ENCODE measurements at places on chromosomes 12 and 14. TPM values are rescaled to one million over a fixed set of nuclear protein-coding genes. Genes with fewer than 3 reads are reported as not detected.

GRCh38 chr14:102321456-102322422 lies 2.2 kb downstream of the ZNF839 start:
- DNase-seq = no peak

The INHBE gene
- 0.53 TPM for polyA plus RNA-seq

The SLC7A7 gene
- 114 TPM for polyA plus RNA-seq

- DNase-seq = no peak
Measured at GRCh38 chr12:72273499-72273837, 1.3 kb downstream of the TRHDE start.

DNA sequence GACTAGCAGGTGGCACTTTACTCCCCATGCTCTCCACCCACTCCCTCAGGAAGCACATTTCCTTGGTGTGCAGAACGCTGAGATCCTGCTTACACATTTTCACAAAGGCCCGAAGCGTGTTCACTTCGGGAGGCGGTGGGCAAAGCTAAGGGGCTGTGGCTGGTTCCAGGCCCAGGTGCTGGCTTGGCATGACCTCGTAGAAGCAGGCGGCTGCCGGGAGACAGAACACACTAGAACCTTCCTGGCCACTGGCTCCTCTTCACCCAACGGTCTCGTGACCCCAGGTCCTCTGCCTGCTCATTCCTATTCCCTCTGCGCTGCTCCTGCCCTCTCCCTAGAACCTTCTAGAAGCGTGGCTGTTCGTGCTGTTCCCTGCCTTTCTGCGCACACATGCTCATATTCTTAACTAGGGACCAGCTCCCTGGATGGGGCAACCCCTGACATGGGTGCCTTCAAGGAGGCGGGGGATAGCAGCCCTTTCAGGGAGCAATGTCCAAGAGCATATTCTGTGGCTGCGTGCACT lies 43.3 kb downstream of the ATP23 start:
- no peak for DNase-seq

DNA sequence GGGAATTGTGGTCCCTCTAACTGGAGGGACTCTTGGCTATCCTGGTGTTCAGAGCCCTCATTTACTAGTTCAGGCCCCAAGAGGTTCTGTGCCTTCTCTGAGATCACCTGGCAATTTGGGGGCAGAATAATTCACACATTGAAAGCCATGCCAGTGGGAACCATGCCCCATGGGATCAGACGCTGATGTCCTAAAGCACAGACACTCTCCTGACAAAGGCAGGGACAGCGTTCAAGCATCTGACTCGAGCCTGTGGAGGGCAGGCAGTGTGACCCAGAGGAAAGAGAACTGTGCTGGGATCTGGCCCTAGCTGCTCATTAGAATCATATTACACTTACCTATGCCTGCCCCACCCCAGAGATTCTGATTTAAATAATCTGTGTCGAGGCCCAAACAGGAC lies 2.4 kb upstream of the ASB2 start:
- DNase-seq = no peak

DNA sequence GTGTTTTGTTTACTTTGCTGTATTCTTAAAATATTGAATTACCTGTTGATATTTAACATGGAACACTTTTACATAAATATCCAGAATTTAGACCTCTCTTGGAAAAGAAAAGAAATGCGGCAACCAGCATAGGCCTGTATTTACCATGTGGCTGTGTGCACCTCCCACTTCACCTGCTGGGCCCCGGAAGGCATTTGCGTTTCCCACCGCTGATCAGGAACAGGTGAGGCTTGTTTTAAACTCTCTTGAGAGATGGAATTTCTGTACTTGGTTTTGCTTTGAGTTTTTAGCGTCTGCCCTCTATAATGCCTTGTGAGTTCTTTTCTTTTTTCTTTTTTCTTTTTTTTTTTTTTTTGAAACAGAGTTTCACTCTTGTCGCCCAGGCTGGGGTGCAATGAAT lies 124.2 kb downstream of the GLT1D1 start:
- DNase-seq = no peak

DNA sequence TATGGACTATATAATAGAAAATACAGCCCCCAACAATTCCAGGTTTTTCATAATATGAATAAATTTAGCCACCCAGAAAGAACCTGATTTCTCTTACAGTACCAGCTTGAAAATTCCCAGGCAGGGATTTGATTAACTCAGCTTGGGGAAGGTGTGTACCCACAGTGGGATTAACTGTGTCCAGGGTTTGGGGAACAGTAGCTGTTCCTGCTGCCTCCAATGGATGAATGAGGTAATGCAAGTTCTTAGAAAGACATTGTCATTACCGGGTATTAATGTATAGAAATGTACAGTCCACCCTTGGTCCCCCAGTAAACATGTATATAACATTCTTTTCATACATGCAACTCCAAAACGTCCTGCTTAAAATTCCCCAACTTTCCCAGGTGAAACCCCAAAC lies 115.6 kb downstream of the LRIG3 start:
- DNase-seq = no peak

DNA sequence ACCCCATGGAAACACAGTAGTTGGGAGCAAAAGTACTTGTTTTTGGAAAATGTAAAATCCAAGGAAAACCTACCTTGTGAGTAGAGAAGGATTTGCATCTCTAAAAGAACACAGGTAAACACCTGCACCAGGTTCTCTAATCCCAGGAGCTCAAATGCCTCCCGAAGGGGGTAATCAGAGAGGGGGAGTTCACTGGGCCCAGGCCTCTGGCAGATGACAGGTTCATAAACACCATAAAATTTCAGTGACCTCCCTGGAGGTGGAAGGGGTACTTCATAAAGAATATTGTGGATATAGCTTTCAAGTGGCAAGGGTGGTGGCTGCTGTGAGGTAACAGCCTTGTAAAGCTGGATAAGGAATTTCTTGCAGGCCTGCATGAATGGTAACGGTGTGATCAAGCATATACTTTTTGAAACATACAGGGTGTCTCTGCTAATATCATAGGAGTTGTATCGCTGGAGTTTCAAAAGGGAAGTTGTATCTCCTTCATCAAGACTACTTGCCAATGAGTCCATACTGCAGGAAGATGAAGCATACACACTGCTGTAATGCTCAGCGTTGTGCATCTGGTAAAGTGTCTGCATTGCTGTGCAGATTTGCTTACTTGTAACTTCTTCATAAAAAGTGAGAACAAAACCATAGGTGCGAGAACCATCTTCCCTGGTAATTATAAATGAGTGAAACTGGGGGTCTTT lies 111.3 kb downstream of the DENND5B start:
- DNase-seq = no peak

GRCh38 chr14:50836515-50836914 lies 5.6 kb upstream of the NIN start:
- DNase-seq = no peak

- DNase-seq = no peak
Measured at GRCh38 chr12:67539946-67540345, 108.6 kb upstream of the DYRK2 start.

- DNase-seq = no peak
Measured at GRCh38 chr14:83291714-83292113, 1758.1 kb upstream of the SEL1L start.

The DPY19L2 gene
- 26.4 TPM for polyA plus RNA-seq

The TEX52 gene
- polyA plus RNA-seq = 2.2 TPM

DNA sequence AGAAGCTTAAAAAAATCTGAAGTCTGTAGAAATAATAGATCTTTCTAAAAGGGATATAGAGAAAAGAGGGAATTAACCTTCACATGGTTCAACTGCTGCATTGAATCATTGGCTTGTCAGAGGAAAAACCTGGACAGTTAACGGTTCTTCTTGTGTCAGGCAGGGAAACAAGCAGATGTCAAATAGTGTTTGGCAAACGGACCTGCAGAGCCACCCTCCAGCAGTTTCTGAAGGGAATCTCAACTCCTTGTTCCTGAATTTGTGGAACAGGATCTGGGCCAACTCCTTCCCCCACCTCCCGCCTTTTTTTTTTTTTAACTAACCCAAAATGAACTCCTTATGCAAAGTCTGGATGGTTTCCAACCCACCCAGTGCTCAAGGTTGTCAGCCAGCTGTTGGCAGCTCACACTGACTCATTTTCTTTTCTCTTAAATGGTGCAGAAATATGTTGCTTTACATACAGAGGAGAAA lies 187.3 kb downstream of the CAND1 start:
- DNase-seq = no peak

DNA sequence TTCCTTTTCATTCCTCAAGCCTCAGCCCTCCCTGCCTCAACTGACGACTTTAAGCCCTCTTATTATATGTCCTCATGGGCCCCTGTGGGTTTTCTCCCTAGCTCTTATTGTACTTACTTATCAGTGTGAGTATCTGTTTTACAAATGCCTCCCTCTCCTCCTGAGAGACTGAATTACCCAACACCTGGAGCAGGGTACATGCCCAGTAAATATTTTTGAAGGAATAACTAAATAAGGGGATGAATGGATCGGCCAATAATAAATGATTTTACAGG lies 95.8 kb upstream of the SLC35F4 start:
- DNase-seq = no peak

DNA sequence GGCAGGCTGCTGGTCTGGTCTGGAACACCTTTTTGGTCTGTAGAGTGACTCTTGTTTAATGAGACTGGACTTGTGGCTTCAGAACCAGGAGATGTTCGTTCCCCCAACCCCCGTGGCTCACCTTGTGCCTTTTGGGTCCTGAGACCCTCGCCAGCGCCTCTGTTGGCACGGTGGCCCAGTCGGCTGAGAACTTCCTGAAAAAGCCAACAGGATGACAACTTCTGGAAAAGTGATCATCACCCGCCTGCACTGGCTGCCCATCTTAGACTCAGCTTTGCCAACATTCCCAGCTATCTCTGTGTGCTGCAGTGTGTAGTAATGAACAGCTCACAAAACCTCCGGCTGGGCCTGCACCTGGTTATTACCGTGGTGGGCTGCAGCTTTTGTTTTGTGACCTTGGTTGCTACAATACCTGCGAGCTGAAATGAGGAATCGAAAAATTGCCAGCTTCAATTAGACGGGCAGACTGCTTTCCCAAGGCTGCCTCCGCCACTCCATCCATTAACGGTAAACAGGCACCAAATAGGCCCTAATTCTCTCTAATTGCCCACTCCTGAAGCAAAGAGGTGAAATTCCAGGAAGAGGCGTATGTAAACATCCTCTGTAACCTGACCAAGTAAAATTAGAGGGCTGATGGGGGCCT lies 16.0 kb downstream of the MEG3 start:
- no peak for DNase-seq

GRCh38 chr12:47504775-47505446 lies 200.9 kb downstream of the RPAP3 start:
- no peak for DNase-seq

The ASIC1 gene
- polyA plus RNA-seq = 5.6 TPM

DNA sequence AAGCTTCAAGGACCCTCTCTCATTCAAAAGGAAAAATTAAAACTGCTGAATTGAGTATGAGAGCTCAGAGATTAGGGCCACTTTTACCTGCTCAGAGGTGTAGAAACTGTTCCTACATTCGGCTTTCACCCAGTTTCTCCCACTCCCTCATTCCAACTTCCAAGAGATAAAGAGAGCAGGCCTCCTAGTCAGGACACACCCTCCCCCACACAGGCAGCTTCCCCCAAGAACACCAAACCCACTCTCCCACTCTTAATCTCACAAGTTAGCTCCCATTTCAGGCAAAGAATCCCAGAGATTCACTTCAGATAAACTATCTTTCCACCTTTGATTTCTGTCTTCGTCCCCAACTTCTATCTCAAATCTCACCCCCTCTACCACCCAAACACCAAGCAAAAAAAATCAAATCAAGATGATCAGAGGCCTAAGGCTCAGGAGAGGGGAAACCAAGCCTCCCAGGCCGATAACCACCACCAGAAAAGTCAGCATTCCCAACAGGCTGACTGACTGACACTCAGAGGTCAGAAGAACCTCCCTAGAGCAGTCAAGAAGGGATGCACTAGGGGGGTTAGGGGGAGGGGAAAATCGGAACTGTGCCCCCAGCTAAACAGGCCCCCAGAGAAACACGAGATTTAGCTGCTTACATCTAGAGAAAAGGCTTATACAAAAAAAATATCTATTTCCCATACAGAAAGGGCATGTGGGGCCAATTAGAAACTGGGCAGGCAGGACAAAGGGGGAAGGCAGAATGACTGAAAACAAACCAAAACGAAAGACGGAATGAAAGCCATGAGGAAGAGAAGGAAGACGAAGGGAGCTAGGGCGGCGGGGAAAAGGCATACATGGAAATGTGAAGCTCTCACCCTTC lies 13.2 kb upstream of the CDH24 start:
- no peak for DNase-seq

The NDUFA9 gene
- 117 TPM for polyA plus RNA-seq

The MYF5 gene
- 0.18 TPM for polyA plus RNA-seq

The ESPL1 gene
- 16.0 TPM for polyA plus RNA-seq
